ENCODE measurements at places on chromosomes 3 and 15.
A peak's percentile ranks its signal among the peaks of the same experiment; 100 is the strongest.

GRCh38 chr15:77040673-77041072 is 30.2 kb downstream of the TSPAN3 start:
- DNase-seq = no peak

GRCh38 chr3:156619376-156619775 is 55.0 kb upstream of the TIPARP start:
- no peak for DNase-seq

- no peak for DNase-seq
Measured at GRCh38 chr3:52679811-52680210, 5.9 kb downstream of the PBRM1 start.

DNA sequence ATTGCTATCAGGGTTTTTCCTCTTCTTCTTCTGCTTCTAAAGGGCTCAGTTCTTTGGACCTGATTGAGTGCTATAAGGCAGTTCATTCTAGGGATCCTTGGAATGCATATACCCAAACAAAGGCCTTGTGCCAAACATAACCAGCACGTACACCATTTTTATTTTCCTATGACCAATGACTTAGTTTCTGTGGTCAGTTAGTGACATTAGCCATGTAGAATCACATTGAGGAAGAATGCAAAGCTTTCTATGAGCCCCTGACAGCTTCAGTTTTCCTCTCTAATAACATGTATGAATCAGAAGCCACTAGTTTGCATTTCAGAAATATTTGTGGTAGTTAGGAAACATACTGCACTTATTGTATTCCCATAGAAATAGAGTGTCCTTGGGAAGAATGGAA is 240.0 kb downstream of the THRB start:
- no peak for DNase-seq

DNA sequence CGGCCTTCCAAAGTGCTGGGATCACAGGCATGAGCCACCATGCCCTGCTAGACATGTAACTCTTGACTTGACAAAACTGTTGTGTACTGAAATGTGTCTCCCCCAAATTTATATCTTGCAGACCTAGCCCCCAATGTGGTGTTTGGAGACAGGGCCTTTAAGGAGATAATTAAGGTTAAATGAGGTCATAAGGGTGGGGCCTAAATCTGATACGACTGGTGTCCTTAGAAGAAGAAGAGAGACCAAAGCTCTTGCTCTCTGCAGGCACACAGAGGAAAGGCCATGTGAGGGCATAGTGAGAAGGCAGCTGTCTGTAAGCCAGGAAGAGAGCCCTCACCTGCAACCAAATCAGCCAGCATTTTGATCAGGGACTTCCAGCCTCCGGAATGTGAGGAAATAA is 361.3 kb downstream of the SV2B start:
- no peak for DNase-seq

GRCh38 chr3:135304378-135304777 is 509.3 kb downstream of the EPHB1 start:
- DNase-seq = no peak

DNA sequence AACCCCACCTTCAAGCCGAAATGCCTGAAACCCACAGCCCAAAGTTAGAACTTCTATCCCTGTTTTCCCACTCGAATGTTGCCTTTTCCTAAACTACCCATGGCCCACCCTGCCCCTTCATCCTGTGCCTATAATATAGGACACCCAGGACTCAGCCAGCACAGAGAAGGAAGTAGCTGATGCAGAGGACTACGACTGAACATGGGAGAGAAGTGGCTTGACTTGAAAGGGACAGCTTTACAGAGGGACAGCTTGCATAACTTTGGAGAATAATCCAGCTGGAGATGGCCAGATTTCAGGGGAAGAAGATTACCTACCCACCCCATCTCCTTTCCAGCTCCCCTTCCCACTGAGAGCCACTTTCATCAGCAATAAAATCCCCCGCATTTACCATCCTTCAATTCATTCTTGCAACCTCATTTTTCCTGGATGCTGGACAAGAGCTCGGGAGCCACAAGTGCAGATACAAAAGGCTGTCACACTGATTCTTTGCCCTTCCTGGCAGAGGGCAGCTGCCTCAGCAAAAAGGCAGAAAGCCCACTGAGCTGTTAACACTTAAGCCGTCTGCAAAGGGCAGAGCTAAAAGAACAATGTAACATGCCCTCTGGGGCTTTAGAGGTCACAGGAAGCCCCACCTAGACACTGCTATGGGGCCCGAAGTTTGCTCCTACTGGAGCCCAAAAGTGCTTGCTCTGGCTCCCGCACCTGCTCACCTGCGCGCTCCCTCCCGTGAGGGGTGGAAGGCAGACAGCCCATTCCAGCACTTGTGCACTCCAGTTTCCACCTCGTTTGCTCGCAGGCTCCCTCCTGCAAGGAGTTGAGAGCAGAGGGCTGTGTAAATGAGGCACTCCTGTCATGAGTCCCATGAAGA is 224.0 kb downstream of the TBC1D5 start:
- no peak for DNase-seq

GRCh38 chr3:10274601-10275000 is 18.1 kb downstream of the GHRL start:
- DNase-seq = no peak

- DNase-seq = no peak
Measured at GRCh38 chr15:82530606-82531379, 9.5 kb downstream of the RPS17 start.

GRCh38 chr3:16801698-16802097 is 83.1 kb upstream of the PLCL2 start:
- no peak for DNase-seq

DNA sequence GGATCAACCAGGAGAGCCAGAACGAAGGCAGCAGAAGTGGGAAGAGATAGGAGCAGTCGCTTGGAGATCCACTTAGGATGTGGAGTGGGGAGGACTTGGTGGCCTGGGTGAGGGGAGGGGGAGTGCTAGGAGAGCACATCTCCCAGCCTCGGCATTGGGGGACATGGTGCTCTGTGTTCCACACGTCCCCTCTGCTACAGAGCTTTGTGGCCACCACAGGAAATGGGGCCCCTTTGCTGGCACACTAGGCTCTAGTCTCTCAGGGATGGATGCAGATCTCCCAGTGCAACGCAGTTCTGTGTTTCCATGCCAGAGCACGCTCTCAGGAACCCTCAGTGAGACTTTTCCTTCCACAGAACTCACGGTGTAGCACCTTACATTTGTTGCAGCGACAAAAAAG is 68.8 kb downstream of the CHDH start:
- no peak for DNase-seq

DNA sequence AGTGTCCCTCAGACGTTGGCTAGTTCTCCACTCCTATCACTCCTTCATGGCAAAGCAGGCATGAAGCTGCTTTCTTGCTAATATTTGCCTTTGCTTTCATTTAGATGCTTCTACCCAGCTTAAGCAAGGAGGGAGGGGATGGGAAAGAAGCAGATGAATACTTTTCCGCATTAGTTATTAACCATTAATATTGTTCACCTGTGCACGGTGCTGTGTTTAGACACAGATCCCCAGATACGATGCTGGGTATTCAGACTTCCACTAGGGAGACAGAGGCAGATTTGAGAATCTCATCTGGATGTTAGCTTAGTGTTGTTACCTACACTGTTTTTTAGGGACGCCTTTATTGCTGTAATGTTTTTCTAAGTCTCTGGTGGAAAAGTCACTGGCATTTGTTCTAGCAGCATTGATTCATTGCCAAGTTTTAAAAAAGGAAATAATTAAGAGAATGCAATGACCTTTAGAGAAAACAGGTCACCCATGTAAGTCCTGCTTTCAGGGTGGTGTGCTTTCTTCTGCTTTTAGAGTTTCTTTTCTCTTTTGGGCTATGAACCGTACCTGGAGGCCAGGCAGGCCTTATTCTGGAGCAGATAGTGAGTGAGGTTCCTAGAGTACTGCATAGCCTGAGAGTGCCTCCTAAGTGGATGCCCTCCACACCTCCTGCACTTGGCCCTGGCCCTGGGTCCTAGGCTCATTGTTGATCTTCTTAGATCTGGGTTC is 55.5 kb downstream of the MYZAP start:
- no peak for DNase-seq

DNA sequence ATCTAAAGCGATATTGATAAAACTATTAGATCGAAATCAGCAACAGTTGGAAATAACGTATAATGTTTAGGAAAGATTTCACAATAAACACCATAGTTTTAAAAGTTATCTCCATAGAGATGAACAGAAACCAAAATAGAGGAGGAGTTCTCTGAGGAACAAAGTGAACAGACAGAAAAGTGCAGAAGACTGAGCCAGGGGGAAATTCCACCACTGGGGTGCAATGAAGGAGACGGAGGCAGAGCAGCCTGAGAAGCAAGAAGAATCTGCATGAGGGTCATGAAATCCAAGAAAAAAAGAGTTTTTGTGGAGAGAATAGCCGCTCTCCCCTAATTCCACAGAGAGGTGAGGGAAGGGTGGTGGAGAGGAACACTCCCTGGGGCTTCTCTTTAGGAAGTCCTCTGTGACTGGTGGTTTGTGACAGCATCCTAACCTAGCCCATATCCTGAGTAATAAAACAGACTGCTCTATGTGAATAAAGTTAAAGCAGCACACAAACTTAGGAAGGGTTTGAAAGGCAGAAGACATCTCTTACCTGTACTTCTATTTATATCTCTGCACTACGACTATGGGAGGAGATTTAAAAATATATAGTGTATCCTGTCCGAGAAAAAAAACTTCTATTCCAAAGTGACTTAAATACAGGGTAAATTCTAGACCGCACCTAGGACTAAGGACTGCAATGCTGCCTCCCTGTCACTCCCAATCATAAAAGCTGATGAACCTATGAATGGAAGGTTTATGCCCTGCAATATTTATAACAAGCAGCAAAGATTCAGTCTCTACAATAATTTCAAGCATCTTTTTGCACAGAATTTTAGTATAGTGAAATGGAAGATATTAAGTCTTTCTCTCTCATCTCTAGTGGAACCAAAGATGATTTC is 22.9 kb downstream of the ATP8B4 start:
- DNase-seq = no peak

DNA sequence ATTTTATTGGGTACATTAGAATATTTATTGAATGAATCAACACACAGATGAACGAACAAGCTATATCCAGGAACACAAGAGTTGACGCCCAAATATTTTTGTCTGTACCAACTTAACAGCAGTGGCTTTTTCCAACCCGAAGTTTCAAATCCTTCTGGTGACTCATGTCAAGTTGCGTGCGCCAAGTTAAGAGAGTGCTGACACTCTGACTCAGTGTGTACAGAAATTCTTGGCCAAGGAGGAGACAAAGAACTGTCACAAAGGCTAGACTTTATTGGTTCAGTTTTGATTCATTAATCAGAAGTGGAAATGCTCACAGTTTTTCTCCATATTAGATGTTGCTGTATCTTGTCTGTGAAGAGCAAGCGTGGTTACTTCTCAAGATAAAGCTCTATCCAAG is 59.6 kb upstream of the TSC22D2 start:
- no peak for DNase-seq

DNA sequence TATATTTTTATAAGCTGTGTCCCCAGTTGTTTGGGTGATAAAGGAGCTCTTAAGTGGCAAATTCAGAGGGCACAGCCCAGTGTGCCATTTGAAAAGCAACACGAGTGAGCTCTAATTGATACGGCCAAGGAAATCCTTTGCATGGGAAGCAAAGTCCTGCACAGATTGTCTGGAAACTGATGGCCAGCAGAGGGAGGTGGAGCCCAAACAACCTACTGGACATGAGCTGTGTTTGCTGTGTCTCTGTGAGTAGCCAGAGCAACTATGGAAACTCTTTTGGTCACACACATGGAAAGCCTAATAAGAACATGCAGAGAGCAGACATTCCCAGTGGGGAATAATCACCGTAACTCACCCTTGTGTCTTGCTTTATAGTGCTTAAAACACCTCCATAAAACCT is 24.4 kb downstream of the ONECUT1 start:
- DNase-seq = no peak

- DNase-seq = no peak
Measured at GRCh38 chr15:60695713-60696522, 217.0 kb upstream of the ICE2 start.

DNA sequence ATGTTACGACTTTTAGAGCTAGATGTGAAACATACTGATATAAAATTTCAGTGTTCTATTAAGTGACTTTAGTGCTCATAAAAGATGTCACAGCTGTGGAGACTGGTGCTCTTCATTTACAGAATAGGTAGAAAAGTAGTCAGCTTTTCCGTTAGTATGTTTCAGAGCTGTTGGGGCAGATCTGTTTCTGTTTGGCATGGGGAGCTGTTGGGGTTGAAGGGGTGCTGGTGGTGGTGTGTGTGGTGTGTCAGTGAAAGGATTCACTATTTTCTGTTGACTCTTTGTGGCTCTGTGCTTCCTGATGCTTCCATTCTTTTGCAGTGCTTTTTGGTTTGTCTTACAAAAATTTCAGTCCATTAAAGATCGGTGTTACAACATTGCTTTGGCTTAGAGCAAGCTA is 3.2 kb downstream of the UBE2E2 start:
- no peak for DNase-seq

DNA sequence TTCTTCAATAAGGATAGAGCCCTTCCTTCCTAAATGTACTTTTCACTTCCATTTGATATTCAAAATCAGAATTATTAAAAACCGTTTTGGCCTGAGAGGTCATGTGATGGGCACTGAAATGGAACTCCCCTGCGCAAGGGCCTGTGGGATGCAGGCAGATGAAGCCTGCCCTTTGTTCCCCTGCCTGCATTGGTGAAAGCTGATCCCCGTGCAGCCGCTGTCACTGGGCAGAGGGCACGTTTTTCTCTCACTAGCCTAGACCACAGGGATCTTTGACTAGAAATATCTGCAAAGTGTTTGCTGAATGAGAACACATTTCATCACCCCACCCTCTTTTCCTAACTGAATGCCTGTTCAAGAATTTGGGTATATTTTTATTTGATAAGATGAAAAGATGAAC is 74.9 kb downstream of the TIPARP start:
- no peak for DNase-seq

DNA sequence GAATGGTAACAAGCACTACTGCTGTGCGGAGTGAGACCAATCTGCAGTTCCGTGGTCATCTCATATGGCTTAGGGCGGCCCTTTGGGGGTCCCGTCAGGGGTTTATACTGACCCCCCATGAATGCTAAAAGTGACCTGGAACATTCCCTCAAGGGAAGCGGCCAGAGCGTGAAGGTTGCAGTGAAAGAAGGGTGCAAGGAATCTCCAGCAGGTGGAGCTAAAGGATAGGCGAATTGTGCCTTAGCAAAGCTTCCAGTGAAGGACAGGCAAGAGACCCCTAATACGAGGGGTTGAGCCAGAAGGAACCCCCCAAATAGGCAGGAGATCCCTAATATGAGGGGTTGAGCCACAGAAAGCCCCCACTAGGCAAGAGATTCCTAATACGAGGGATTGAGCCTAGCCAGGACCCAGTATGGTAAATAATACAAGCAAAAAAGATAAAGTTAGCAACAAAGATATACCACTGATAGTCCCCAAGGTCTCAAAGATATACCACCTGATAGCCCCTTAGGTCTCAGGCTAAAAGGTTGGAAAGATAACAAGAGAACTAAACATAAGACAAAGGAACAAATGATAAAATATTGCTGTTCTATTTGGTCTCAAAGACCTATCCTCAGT is 32.8 kb downstream of the ZNF589 start:
- DNase-seq = peak; percentile 9

Data from KG1 (cell line).